NCI-H1105 (cell line): ENCODE measurements at places on chromosomes 3 and 15.
A peak's percentile ranks its signal among the peaks of the same experiment; 100 is the strongest.

- DNase-seq: no peak
These were observed 33.3 kb downstream of the NPTN start for GRCh38 chr15:73599934-73600333.

DNA sequence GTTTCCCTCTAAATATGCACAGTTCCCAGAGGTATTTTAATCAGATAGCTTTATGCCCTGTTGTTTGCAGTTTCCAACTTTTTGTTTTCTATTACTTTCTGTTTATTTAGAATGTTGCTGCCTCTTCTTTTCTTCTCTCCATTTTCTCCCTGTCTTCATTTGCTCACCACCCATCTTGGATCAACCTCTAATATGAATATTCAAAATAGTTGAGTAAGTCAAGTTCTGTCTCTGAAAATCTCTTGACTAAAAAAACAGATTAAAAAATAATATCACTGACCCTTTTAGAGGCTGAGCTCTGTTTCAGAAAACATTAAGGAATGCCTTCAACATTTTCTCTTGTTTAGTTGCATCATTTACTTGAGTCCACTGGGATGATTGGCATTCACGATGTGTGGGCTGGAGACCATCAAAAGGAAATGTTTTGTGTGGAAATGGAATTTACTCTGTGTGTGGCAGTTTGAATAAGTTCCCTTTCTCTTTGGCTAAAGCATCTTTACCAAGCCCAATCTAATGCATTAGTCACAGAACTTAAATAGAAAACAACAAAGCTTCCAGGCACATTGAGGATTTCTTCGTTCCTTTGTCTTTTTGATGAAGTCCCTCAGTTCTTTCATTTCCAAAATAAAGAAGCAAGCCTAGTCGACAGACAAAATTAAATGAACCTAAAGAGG lies 633.9 kb upstream of the TGFBR2 start:
- no peak for DNase-seq

- DNase-seq: no peak
These were observed 5.1 kb downstream of the BFSP2 start for GRCh38 chr3:133404920-133405319.

- DNase-seq: no peak
These were observed 32.9 kb downstream of the ZNF621 start for GRCh38 chr3:40557575-40558161.

- DNase-seq: peak; percentile 70
These were observed 16.3 kb downstream of the BMF start for GRCh38 chr15:40092256-40092978.

DNA sequence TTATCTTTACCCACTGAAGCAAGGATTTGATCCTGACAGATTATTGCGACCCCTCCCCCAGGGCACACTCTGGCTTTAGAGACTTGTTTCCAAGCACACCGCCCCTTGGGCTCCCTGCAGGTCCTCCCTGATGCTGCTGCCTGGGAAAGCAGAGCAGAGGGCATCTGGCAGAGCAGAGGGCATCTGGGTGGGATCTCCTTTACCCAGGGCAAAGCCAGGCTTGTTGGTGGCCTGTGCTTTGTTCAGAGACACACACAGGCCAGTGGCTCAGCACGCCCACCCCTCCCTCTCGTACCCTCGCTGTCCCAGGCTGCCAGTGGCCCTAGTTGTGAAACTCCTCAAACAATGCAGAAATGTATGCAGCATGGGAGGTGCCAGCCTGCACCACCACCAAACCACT lies 4.8 kb downstream of the KLF13 start:
- no peak for DNase-seq

- DNase-seq: no peak
These were observed 75.7 kb upstream of the DPPA4 start for GRCh38 chr3:109413049-109413448.

DNA sequence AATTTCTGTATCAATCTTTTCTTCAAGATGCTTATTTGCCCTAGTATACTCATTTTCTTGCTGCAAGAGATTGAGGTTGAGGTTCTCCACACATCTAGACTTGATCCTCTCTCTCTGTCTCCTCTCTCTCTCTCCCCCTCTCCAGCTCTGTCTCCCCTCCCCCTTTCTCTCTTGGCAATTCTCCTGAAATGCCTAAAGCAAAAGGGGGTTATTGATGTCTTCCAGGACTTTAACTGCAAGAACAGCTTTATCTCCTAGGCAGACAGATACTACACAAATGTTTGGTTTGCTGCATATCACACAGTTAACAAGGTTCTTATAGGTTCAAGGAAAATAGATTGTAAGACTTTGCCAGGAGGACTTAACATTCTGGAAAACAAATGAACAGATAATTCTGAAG lies 52.1 kb downstream of the TMEM212 start:
- DNase-seq: no peak

DNA sequence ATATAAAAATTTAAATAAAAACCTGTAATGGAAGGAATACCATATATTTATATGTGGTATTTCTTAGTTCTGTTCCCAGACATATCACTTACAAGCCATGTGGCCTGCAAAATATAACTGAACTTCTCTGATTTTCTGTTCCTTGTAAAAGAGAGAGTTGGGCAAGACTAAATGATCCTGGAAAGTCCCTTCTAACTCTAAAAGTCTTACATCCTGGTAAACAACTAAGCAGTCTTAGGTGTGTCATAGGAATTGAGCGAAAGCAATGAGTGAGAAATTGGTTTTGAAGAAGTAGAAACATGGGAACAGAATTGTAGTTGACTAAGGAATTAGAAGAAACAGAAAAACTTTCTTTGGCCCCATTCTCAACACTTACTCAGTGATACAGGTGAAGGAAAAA lies 25.3 kb upstream of the IL20RB start:
- DNase-seq: no peak

- no peak for DNase-seq
These were observed 52.9 kb upstream of the TBL1XR1 start for GRCh38 chr3:177250151-177250550.

GRCh38 chr3:147381596-147381995 lies 24.7 kb downstream of the ZIC4 start:
- no peak for DNase-seq

DNA sequence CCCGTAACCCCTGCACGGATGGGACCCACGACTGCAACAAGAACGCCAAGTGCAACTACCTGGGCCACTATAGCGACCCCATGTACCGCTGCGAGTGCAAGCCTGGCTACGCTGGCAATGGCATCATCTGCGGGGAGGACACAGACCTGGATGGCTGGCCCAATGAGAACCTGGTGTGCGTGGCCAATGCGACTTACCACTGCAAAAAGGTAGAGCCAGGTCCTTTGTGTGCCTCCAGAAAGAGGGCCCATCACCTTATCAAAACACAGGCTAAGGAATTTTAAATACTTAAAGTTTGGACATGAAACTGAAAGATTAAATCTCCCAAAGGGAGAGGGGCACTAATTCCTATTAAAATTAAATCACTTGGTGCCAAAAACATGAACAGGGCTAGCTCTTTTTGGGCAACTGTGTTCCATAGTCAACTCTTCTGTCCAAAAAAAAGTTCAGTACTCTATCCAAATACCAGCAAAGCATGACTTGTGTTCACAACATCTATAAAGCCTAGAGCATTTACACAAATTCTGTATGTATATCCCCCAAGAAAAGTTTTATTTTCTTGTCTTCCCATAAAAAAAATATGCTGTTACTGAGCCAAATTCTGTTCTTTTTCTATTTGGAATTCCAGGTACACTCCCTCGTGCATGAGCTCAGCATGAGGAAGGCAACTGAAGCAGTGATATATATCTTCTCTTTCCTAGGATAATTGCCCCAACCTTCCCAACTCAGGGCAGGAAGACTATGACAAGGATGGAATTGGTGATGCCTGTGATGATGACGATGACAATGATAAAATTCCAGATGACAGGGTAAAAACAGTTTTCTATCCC lies 9.2 kb downstream of the THBS1 start:
- no peak for DNase-seq

- no peak for DNase-seq
These were observed 41.0 kb downstream of the GOLGA6A start for GRCh38 chr15:74041311-74041756.

DNA sequence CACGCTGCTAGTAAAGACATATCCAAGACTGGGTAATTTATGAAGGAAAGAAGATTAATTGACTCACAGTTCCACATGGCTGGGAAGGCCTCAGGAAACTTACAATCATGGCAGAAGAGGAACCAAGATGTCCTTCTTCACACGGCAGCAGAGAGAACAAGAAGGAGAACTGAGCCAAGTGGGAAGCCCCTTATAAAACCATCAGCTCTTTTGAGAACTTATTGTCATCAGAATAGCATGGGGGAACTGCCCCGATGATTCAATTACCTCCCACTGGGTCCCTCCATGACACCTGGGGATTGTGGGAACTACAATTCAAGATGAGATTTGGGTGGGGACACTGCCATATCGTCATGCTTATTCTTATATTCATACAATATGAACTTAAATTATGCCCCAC lies 49.0 kb downstream of the DUT start:
- no peak for DNase-seq

- DNase-seq: no peak
These were observed 3.2 kb upstream of the RORA start for GRCh38 chr15:61232266-61232665.

DNA sequence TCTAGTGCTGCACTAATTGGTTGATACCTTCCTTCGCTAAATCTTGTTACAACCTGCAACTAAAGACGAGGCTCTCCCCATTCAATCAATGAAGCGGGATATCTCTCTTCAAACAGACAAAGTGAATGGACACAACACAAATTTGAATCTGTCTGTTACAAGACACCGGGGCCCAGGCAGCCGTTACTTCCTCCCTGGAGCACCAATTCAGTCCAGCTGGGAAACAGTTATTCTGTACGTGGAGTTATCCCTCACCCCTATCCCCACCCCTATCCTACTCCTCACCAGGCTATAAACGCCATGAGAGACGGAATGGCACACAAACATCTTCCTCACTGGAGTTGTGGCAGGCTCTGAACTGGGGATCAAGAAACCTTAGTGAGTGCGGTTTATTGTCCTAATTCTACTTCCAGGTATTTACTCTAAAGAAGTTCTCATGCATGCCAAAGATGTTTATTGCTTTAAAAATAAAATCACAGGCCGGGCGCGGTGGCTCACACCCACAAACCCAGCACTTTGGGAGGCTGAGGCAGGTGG lies 181.8 kb downstream of the FOXP1 start:
- no peak for DNase-seq

DNA sequence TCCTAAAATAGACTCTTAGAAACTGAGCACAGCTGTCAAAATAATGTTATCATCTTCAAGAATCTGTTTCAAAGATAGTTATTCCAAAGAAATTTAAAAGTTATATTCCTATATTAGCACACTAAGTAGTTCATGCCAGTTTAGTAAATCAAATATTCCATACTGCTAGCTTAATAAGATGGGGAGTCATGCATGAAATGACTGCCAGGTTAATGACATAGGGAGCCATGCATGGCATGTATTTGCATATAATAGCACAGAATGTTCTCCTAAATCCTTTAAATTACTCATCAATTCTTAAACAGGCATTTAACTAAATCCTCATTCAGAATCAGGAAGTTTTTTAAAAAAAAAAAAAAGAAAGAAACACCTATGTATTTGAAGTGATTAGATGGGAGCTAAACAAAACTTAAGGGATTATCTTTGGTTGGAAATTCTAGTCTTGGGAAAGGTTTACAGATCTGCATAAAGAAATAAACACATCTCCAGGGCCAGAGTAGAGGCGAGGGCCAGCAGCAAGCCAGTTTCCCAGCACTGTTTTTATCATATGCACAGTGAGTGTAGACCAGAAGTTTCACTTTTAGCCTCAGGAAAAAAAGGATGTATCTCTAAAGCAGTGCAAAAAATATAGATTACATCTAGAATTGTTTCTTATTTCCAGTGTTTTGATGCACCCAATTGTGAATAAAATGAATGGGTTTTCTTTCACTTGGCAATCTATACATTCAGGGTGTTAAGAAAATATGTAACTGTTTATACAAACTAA lies 366.4 kb upstream of the AGTR1 start:
- no peak for DNase-seq

- no peak for DNase-seq
These were observed 17.7 kb downstream of the MCF2L2 start for GRCh38 chr3:183410759-183411158.

DNA sequence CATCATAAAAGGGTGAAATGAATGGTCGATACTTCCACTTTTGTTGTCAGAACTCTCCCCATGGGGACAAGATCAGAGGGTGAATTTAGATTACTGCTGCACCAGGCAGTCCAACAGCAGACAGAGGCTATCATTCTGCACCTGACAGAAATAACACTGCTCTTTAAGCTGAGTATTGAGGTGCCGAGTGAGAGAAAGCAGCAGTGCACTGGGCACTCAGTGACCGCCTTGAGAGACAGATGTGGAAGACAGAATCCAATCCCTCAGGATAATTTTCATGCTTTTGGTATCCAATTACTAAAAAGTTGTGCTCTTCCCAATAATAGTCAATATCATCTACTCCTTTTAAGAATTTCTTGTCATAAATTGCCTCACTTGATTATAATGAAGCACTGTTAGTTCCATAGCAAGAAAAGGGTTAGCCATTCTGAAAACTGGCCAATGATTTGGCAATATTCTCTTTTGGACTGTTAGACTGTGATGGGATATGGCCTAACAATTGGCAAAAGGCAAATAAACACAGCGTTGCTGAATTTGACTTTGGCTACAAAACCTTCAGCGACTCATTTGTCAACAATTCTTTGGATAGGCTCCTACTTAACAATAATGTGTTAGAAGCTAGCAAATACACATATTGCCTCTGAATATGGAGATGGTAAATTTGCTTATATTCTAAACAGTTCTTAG lies 5.5 kb downstream of the FGF7 start:
- no peak for DNase-seq

GRCh38 chr3:145854499-145854898 lies 306.5 kb downstream of the PLOD2 start:
- no peak for DNase-seq

GRCh38 chr15:88622605-88622975 lies 1.4 kb downstream of the AEN start:
- DNase-seq: no peak

DNA sequence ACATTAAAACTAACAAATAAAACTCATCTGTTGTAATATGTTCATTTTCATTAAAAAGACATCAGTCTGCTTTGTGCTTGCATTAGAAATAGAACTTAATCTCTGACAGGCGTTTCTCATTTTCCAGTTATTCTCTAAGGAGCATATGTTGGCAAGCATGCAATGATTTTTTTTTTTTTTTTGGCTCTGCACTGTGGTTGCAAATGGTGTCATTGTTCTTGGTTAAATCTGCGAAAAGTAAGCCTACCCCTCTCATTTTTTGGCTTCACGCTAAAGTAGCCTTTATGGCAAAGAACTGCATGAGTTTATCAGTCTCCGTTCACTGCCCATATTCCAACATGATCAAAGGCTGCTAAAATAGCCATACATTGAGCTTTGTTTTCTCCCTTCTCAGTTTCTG lies 403.2 kb downstream of the MECOM start:
- peak; percentile 13 for DNase-seq

GRCh38 chr3:129586746-129587430 lies 19.6 kb downstream of the PLXND1 start:
- DNase-seq: no peak
